ENCODE measurements at places on chromosomes 16 and 17.

GRCh38 chr17:42065201-42065600 lies 14.8 kb upstream of the C17orf113 start:
- peaks cover 20% of the 10 kb centered on the region for H3K4me1 ChIP-seq
- H3K4me3 ChIP-seq, result no peak overlapping the region
- H3K27me3 ChIP-seq, result no peaks in the 10 kb centered on the region

- DNase-seq, result no peak
- no peaks in the 10 kb centered on the region for H3K36me3 ChIP-seq
- H3K4me1 ChIP-seq, result peaks cover 8% of the 10 kb centered on the region
- H3K27me3 ChIP-seq, result no peaks in the 10 kb centered on the region
These were observed 561.6 kb upstream of the CDH8 start for GRCh38 chr16:62597875-62598274.

DNA sequence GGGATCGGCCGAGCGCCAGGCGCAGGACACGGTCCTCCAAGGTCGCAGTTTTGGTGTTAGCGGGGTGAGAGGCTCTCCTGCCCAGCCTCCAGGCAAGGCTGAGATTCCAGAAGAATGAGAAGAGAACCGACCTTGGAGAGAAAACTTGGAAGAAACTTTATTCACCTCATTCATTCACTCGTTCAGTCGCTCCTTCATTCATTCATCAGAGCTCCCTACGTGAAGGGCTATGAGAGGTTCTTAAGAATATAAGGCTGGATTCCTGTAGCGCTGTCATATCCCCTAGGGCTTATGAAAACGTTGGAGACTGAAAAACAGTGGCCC lies 991 bp upstream of the MYH10 start:
- H3K4me3 ChIP-seq, result peak overlapping the region; percentile 58
- H3K27ac ChIP-seq, result no peak overlapping the region
- peaks cover 28% of the 10 kb centered on the region for H3K4me1 ChIP-seq
- no peak for DNase-seq

- no peaks in the 10 kb centered on the region for H3K36me3 ChIP-seq
- H3K27ac ChIP-seq, result no peak overlapping the region
- no peak overlapping the region for H3K4me3 ChIP-seq
- no peak for DNase-seq
- no peaks in the 10 kb centered on the region for H3K27me3 ChIP-seq
These were observed 17.5 kb downstream of the WIPI1 start for GRCh38 chr17:68439656-68440290.

DNA sequence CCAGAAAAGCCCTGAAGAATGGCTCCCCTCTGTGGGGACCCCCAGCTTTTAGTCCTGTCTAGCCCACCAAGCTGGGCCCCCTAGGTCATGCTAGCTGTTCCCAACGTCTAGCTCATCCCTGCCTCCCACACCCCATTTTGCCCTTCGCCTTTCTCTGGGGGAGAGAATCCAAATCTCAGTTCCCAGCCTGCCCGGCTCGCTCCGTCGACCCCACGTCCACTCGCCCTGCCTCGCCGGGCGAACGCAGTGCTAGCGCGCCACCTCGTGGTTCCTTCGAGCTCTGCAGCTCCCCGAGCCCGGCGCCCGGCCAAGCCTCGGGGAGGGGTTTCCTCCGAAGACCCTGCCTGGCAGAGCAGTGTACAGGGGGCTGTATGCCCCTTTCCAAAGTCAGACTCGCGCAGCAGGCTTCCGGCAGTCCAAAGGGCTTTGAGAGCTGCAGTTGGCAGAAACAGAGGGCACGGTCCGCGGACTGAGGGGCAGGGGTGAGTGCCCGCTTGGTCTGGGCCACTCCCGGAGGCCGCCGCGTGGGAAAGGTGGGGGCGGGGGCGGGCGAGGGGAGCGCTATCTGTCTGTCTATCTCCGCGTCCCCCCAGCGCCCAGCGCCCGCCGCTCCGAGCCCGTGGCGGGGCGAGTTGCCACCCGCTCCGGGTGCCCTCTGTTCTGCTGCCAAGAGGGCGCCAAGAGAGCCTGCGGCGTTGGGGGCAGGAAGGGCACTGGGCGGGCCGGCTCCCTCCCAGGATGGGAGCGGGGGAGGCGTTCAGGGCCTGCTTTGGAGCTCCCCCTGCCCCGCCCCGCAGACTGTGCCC lies 1.7 kb upstream of the DLX3 start:
- H3K27ac ChIP-seq, result no peak overlapping the region
- no peaks in the 10 kb centered on the region for H3K36me3 ChIP-seq
- H3K4me1 ChIP-seq, result peaks cover 14% of the 10 kb centered on the region
- peak; percentile 82 for DNase-seq
- H3K4me3 ChIP-seq, result peak overlapping the region; percentile 54
- peaks cover 92% of the 10 kb centered on the region for H3K27me3 ChIP-seq

DNA sequence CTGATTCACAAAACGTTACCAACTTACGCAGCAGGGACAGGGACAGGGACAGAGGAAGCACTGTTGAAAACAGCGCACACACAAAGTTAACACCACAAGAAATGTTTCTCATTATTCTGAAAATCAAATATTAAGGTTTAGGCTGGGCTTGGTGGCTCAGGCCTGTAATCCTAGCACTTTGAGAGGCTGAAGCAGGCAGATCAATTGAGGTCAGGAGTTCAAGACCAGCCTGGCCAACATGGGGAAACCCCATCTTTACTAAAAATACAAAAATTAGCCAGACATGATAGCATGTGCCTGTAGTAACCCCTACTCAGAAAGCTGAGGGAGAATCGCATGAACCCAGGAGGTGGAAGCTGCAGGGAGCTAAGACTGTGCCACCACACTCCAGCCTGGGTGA lies 4.2 kb downstream of the CYTH1 start:
- peaks cover 12% of the 10 kb centered on the region for H3K4me1 ChIP-seq
- H3K4me3 ChIP-seq, result no peak overlapping the region
- peaks cover 37% of the 10 kb centered on the region for H3K27me3 ChIP-seq

DNA sequence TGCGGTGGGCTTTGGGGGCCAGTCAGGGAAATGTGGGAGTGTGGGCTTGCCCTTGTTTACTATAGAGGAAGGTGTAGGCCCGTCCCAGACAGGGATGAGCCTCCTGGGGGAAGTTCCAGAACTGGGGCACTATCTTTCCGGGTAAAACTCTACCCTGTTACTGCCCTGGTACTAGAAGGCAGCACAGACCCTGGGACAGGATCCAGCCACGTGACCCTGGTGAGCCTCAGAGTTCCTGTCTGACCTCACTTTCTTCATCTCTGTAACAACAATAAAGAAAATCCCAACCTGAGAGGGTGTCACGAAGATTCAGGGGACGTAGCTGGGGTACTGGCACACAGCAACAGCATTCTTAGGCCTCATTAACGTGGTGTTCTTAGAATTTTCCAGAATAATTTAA lies 239.6 kb upstream of the FOXF1 start:
- H3K4me3 ChIP-seq, result no peak overlapping the region
- no peaks in the 10 kb centered on the region for H3K4me1 ChIP-seq
- no peaks in the 10 kb centered on the region for H3K27me3 ChIP-seq
- H3K36me3 ChIP-seq, result no peaks in the 10 kb centered on the region
- no peak overlapping the region for H3K27ac ChIP-seq

DNA sequence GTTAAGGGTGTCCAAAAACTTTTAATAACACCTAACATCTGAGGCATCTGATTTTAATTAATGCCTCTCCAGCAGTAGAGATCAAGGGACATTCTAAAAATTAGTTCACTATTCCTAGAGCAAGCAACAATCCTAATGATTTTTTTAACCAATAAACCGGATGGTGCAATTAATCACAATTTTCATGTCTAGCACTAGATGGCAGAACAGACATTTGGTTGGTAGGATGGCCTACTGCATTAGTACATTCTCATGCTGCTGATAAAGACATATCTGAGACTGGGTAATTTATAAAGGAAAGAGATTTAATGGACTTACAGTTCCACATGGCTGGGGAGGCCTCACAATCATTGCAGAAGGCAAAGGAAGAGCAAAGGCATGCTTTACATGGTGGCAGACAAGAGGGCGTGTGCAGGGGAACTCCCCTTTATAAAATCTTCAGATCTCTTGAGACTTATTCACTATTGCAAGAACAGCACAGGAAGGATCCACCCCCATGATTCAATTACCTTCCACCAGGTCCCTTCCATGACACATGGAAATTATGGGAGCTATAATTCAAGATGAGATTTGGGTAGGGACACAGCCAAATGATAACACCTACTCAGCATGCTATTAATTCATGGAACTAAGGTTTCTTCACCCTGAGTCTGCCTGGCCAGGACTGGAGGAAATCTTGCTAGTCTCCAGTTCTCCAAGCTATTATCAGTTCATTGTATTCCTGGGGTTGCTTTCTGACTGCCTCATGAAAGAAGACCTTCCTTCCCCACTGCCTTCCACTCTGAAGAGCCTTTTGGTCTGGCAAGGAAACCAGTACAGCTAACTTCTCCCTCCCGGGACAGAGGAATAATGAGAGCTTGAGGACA lies 24.8 kb downstream of the HS3ST3A1 start:
- no peaks in the 10 kb centered on the region for H3K36me3 ChIP-seq
- H3K4me1 ChIP-seq, result peaks cover 21% of the 10 kb centered on the region
- DNase-seq, result no peak
- no peaks in the 10 kb centered on the region for H3K27me3 ChIP-seq
- no peak overlapping the region for H3K27ac ChIP-seq
- no peak overlapping the region for H3K4me3 ChIP-seq

Data from neural progenitor cell (in vitro differentiated cells).